ENCODE measurements at places on chromosomes 7 and 10.

GRCh38 chr10:132145002-132145401, 41.7 kb upstream of the DPYSL4 start:
- DNase-seq, result no peak

DNA sequence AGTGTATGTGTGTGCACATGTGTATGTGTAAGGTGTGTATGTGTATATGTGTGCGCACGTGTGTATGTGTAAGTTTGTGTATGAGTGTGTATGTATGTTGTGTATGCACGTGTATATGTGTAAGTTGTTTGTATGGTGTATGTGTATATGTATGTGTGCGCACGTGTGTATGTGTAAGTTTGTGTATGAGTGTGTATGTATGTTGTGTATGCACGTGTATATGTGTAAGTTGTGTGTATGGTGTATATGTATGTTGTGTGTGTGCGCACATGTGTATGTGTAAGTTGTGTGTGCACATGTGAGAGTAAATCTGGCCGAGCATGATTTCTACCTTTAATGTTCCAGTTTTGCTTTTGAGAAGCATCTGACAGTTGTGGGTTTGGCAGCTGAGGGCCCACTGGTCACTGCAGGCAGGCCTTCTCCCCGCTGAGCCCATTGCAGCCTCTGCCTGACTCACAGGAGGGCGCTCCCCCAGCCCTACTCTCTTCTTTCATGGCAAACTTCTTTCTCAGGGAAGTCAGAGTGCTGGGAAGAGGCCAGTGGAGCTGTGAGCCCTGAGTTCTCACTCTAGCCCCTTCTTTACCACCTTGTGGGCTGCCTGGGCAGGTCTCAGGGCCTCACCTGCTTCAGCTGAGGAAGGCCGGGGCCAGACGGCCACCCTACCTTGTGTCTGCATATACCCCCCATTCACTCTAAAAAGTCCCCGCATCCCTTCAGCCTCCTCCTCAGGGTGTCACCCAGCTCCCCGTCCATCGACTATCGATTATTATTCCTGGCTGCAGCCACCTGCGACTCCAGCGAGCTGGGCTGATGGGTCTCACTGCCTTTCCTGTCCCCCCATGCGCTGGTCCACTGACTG, 11.2 kb downstream of the WDR86 start:
- DNase-seq, result no peak

DNA sequence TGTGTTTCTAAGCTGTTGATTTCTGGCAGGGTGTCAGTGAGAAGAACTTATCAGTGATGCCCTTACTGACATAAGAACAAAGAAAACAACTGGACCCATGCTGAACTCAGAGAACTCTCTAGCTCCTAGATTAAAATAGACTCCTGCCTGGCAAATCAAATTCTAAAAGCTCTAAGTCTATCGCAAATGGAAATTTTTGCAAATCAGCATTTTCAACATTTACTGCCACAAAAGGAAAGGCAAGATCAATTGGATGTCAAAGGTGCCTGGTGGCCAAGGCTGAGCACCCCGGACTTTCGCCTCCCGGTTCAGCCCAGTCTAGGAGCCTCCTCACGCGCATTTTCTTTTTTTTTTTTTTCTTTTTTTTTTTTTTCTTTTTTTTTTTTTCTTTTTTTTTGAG, 251.6 kb downstream of the TCERG1L start:
- no peak for DNase-seq

- DNase-seq, result no peak
Observed at GRCh38 chr10:118682533-118682932, 72.2 kb downstream of the CACUL1 start.

DNA sequence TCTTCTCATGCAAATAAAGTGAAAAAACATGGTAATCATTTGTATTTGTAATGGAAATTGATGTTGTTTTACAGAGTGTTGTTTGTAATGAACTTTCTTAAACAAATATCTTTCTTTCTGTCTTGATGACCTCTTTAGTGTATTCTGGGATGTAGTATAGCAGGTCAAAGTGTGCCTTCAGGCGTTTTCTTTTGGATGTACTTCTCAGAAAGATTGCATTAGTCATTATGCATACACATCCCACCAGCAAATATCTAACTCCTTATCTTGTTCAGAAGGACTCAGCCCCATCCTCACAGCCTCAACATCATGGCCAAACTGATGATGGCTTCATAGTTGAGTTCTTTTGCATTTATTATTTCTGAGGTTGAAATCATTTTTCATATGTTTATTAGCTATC, 124.7 kb downstream of the LRRC18 start:
- no peak for DNase-seq

GRCh38 chr10:101006593-101007098, 7.0 kb downstream of the LZTS2 start:
- no peak for DNase-seq

DNA sequence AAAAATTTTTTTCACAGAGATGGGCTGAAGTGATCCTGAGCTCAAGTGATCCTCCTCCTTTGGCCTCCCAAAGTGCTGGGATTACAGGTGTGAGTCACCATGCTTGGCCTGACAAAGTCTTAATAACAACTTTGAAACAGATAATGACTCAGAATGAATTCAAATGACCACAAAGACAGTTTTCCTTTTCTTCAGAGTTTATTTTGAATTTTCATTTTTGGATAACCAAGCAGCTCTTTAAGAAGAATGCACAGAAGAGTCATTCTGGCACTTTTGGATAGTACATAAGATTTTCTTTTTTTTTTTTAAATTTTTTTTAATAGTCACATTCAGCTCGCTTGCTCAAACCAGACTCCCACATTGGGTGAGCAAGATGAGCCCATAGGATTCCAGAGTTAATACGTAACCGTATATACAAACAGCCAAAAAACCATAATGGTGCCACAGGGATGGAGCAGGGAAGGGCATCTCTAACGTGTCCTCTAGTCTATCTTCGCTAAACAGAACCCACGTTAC, 43.0 kb upstream of the NMT2 start:
- no peak for DNase-seq

GRCh38 chr10:6659451-6659850, 79.4 kb upstream of the PRKCQ start:
- DNase-seq, result no peak

GRCh38 chr10:100887761-100888296, 24.9 kb upstream of the SLF2 start:
- no peak for DNase-seq

DNA sequence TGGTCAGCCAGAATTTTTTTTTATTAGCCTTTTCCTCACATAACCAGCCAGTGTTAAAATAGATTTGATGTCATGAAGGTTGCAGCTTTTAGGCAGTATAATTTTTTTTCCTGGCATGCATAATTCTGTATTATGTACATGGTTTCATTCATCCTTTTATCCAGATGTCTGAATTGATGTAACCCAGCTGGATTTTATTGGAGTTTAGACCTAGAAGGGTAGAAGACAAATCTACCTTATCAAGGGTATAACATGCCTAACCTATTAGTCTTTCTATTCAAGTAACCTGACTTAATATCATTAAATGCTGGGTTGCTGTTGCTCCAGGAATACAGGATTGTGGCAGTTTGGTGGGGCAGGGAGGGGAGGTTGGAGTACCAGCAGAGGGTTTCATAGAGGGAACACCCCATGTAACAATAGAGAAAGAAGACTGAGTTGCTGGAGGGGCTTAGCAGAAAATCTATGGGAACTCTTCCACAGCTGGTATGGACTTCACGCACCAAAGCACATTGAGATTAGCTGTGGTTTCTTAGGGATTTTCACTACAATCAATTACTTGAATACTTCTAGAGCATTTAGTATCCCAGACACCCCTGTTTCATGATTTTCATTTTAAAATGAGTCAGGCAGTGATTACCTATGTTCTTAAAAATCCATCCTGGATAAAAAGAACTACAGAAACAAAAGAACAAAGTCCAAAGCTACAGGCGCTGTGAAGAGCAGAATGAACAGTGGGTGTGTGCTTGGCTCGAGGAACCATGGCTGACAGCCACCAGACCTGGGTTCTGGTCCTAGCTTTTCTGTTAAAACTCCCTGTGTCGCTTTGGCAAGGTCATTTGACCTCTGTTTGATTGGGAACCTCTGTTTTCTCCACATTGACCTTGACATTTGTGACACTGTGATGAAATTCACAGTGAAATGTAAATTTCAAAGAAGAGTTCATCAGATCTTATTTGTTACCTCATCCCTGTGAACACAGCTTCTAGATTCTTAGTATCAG, 93.5 kb downstream of the CREM start:
- no peak for DNase-seq

DNA sequence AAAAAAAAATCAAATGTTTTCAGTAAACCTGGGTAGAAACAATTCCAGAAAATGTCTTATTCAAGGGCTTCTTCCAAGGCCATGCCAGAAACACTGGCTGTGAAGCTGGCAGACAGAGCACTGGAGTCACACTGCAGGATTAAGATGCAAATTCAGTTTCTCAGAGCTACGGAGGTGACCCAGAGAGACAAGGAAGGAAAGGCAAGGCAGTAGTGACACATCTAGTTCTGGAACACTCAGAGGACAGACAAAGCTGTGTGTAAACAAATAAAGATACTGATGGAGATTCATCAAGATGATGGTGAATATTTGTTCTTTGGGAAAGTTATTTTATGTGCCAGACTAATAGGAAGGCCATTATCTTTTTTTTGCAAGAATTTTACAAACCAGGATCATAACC, 608.3 kb upstream of the C7orf33 start:
- DNase-seq, result no peak

DNA sequence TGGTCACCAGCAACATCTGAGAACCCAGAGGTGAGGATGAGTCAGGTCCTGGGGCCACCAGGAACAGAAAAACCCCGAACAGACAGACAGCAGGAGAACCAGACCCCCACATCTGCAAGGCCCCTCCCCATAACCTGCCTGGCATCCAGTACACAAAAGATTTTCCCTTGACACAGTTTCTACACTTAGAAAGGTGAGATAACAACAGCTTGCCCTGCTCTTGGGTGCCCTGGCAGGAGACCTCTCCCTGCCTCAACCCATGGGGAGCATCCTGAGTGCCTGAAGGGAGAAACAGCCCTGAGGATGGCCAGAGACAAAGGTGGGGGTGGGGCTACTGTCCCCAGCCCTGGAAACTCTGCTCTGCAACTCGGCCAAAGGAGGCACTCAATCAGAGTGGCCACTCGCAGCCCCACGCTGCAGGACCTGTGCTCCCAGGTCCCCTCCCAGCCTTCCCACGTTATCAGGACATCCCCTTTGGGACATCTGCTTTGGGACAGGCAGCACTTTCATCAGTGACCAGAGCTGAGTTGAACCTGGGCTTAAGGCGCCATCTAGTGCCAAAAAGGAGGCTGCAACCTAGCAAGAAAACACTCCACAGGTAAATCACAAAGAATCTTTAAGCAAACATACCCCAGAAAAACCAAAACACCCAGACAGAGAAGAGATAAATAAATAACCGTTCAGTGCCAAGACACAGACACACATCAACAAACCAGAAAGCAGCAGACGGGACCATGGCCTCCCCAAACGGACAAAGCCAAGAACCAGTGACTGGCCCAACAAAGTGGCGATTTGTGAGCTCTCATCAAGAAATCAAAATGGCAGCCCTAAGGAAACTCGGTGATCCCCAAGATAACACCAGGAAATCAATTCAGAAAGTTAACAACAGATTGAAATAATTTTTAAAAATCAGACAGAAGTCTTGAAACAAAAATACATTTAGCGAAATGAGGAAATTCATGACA, 233.7 kb downstream of the PTPRN2 start:
- DNase-seq, result peak; percentile 34

DNA sequence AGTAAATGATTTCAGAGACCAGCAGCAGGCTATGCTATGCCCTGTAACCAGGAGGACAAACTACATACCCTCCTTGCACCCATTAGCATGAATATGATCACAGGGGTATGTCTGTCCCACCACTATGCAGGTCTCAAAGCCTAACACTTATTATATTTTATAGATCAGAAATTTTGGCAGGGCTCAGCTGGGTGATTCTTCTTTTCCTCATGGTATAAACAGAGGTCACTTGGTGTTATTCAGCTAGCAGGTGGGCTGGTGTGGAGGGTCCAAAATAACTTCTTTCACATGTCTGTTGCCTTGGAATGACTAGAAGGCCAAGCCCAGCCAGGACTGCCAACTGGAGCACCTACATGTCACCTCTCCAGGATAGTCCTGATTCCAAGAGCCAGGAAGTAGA, 252.9 kb downstream of the ARHGAP12 start:
- DNase-seq, result no peak

GRCh38 chr7:114711241-114711640, 210.7 kb upstream of the MDFIC start:
- DNase-seq, result no peak

DNA sequence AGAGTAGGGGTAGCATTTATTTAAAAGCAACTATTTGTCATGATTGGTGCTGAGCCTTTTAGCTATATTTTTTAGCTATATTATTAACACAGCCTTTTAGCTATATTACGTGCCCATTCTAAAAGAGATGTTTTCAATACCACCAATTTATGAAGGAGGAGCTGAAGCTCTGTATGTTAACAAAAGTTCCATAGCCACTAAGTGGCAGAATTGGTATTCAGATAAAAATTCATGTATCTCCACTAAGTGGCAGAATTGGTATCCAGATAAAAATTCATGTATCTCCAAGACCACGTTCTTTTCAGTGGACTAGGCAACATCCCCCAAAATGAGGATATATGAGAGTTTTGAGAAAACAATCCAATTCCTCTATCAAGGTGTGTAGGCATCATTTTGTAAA, 268.6 kb downstream of the HGF start:
- no peak for DNase-seq

- peak; percentile 34 for DNase-seq
Observed at GRCh38 chr7:138400400-138400886, 59.6 kb upstream of the TRIM24 start.

DNA sequence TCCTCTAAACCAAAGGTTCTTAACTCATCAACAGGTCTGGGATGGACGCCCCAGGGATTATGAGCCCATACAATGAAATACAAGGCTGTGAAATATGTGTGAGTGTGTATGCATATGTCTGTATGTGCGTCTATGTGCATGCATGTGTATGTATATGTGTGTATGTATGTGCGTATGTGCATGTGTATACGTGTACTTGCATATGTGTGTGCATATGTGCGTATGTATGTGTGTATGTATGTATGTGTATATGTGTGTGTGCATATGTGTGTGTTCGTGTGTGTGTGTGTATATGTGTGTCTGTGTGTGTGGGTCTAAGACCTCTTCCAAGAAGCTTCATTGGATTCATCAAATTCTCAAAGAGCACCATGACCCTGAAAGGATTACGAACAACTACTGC, 112.3 kb downstream of the SFMBT2 start:
- DNase-seq, result no peak

GRCh38 chr10:79910836-79911235, 38.1 kb downstream of the SFTPD start:
- DNase-seq, result no peak

- DNase-seq, result no peak
Observed at GRCh38 chr7:110719741-110720140, 371.2 kb upstream of the LRRN3 start.

DNA sequence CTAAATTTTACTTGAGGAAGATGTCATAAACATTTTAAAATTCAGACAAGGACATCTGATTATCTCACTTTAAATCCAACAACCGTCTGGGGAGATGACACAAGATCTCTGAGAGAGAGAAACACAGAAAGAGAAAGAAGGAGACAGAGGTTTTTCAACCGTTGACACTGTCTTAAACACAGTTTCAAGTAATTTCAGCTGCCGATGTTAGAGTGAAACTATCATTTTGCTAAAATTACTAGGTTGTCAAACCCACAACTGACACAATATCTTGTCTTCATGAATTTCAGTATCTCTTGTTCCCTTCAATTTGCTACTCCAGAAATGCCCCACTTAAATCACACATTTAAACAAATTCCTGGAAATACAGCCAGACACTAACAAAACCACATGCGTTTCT, 174.8 kb downstream of the RAPGEF5 start:
- no peak for DNase-seq
